ENCODE measurements at places on chromosomes 16 and 17. TPM values are rescaled to one million over a fixed set of nuclear protein-coding genes. Genes with fewer than 3 reads are reported as not detected.

DNA sequence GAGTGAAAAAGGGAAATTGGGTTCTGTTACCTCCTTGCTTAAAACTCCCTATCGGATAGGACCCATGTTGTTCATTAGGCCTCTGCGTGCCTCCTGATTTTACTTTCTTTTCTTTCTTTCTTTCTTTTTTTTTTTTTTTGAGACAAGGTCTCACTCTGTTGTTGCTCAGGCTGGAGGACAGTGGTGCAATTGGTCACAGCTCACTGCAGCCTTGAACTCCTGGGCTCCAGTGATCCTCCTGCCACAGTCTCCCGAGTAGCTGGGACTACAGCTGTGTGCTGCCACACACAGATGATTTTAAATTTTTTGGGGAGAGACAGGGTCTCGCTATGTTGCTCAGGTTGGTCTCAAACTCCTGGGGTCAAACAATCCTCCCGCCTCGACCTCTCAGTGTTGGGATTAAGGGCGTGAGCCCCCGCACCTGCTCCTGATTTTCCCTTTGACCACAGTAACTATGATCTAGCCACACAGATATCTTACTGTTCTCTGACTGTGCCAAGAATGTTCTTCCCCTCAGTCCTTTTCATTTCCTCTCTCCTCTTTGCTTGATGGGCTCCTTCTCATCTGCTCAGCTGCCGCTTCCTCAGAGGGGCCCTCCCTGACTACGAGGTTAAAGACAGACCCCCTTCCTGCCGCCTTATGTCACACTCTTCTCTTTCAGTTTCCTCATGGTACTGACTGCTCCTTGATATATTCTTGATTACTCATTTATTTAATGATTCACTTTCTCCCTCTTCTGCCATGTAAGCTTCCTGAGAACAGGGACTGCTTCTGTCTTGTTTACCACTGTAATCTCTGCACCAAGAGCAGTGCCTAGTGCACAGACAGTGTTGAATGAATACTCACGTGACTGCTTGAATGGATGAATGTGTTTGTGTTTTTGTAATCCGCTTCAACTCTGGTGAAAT, 44.3 kb downstream of the LCMT1 start:
- no peak for DNase-seq

DNA sequence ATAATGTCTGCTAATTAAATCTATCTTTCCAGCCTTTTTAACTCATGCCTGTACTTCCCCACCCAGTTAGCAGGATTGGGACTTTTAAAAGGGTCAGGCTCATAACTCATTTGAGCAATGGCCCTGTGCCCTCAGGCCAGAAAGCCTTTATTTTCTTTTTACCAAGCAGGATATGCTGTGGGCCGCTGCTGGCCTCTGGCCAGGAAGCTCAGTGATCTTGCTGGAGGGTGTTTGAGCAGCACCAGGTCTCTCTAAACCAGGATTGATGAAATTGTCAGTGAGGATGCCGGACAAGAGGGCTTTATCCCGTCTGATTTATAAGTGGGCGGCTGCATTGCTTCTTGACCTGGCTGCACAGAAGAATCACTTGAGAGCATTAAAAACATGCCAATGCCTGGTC, 187.8 kb downstream of the RAB11FIP4 start:
- no peak for DNase-seq

DNA sequence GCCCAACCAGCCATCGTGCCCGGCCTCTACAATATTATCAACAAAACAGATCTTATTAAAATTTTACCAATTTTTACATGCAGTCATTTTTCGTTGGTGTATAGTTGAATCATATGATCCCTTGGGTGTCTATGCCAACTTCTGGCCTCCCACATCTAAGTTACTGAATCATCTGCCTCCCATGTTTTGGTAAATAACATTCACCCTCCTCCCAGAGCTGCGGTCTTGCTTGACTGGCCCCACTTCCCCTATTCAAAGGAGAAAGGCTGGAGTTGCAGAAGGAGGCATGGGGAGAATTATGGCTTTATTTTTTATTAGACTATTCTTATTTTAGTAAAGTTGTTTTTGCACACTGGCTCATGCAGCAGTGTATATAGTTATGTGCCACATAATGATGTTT, 18.5 kb upstream of the CCL23 start:
- no peak for DNase-seq

Gene CLEC10A
- 5.0 TPM for total RNA-seq

Gene SOX15
- 0.91 TPM for total RNA-seq

- no peak for DNase-seq
Observed at GRCh38 chr17:29914819-29915537, 15.1 kb downstream of the SSH2 start.

DNA sequence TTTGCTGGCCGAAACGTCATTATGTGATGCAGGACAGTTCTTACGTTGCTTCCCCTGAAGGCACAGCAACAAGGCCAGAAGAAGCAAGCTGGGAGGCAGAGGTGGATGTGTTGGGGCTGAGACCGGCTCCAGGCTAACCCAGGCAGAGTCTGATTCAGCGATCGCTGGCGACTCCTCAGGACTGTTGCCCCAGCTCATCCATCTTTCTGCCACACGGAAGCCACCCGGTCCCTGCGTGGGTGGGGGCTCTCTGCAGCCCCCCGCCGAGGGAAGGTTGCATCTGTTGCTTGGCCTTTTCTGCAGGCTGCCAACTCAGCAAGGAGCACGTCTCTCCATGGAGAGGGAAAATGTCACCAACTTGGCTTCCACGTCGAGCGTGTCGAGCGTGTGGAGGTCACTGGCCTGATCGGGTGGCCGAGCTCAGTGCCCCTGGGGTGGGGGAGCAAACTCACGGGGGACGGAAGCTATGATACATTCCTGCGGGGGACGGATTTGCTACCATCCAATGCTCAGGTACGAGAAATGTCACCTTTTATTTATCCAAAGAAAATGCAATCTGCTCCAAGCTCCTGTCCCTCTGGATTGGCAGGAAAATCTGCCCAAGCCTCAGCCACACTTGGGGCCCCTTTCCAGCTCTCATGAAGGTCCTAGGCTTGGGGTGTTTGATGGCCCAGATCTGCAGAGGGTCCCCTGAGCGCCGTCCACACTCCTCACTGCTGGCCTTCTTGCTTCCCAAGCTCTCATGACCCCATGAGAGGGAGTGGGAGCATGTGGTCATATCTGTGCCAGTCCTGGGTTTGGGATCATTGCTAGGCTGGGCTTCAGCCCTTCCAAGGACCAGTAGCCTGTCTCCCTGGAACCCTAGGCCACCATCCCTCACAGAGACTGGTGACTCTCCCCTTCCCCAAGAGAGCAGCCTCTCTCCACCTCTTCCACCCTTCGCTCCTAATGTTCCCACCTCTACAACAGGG, 69.4 kb downstream of the RPH3AL start:
- DNase-seq = no peak

GRCh38 chr17:42629411-42630009, 20.0 kb downstream of the TUBG1 start:
- DNase-seq = no peak

Gene PDE6G
- total RNA-seq = not detected

Gene CDH3
- not detected for total RNA-seq

DNA sequence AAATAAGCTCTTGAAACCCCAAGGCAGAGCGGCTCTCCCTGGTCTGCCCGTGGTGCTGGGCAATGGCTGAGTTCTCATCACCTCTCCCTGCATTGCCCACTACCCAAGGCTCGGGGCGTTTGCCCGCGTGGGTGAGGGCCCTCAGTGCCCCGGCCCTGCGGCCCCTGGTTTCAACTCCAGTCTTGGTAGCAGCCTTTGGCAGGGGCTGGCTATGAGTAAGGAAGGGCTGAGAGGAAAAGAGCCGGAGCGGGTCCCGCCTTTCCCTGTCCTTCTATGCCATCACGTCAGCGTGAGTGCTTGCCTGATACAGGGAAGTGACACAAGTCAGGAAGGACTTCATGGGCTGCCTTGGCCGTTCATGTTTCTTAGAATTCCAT, 71.7 kb upstream of the CBX4 start:
- DNase-seq = no peak

DNA sequence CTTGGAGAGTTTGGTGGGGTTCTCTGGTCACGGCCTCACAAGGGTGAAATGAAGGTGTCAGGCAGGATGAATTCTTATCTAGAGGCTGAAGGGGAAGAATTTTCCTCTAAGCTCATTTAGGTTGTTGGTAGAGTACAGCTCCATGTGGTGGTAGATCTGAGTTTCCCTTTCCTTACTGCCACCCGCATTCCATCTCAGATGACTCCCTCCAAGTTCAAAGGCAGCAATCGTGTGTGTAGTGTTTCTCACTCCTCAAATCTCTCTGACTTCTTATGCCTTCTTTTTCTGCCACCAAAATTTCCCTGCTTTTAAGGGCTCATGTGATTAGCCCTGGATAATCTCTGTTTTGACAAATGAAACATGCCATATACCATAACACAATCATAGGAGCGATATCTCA, 135.5 kb upstream of the MYOCD start:
- no peak for DNase-seq

DNA sequence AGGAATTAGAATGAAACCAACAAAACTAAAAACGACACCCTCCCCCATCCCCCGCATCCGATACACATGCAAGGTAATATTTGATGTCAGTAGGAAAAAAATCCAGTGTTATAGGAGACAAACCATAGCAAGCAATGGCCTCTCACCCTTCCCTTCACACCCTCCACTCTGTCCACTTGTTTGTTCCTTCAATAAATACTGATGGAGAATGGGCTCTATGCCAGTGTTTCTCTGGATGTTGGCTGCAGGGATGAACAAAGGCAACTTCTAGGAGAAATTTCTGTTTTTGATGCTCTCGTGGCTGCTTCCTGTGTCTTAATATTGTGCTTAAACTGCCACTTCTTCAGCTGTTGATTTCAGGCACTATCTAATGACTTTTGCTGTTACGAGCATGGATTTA, 98.8 kb downstream of the WWOX start:
- no peak for DNase-seq

- DNase-seq = peak; percentile 54
Observed at GRCh38 chr16:2751577-2752034, 832 bp upstream of the SRRM2 start.

- no peak for DNase-seq
Observed at GRCh38 chr17:78793415-78793814, 11.3 kb upstream of the CYTH1 start.

- no peak for DNase-seq
Observed at GRCh38 chr16:12124742-12125141, 148.2 kb downstream of the SNX29 start.

DNA sequence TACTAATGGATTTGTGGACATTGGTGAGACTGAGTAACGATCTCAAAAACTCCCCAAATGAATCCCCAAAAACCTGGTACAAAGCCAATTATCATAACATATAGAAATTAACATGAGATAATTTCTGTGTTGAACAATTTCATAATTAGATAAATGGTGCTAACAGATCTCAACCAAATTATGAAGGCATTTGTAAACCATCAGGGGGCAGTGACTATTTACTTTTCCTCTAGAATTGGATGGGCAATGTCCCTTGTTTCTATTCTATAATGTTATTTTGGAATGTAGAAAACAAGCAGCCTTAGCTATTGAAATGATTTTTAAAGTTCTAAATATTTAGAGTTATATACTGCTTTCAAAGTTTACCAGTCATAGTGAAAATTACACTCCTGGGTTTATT, 57.8 kb downstream of the MYH10 start:
- DNase-seq = no peak

Gene PRR35
- not detected for total RNA-seq

DNA sequence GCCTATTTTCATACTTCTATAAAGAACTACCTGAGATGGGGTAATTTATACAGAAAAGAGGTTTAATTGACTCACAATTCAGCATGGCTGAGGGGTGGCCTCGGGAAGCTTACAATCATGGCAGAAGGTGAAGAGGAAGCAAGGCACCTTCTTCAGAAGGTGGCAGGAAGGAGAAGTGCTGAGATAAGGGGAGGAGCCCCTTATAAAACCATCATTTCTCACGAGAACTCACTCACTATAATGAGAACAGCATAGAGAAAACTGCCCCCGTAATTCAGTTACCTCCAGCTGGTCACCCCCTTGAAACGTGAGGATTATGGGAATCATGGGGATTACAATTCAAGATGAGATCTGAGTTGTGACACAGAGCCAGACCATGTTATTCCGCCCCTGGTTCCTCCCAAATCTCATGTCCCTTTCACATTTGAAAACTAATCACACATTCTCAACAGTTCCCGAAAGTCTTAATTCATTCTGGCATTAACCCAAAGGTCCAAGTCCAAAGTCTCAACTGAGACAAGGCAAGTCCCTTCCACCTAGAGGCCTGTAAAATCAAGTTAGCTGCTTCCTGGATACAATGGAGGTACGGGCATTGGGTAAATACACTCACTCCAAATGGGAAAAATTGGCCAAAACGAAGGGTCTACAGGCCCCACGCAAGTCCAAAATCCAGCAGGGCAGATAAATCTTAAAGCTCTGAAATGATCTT, 237.7 kb downstream of the CDH13 start:
- no peak for DNase-seq

Gene LAT
- 2.4 TPM for total RNA-seq

DNA sequence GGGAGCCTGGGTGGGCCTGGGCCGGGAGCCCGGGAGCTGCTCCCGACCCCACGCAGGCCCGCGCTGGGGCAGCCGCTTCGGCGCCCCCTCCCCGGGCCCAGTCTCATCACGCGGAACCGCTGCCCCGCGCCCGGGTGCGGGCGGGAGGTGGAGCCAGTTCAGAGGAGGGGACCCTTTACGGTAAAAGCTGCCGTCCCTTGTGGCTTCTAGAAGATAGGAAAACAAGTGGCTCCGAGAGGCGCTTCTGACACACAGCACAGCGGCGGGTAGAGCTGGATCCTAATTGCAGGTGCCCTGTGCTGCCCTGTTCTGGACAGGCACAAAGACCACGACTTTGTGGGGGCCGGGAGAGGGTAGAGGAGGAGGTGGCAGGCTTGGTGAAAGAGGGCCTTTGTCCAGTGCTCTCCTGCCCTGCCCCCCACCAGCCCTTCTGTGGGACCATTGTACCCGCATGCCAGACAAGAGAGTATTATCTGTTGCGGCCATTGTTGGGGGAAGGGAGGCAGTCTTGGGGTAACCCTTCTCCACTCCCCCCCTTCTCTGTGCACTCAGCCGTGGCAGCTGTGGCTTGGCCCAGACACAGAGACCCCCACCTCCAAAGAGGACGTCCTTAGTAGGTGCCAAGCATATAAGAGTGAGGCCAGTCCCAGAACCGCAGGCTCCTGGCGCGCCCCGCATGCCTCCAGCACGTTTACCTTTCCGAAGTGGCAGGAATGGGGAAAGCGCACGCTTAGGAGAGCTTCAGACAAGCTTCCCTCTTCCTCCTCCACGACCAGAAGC, 736 bp downstream of the CNP start:
- no peak for DNase-seq

- DNase-seq = no peak
Observed at GRCh38 chr16:67963662-67964321, 4.6 kb downstream of the SLC12A4 start.

GRCh38 chr16:85626191-85626981, 13.3 kb downstream of the GSE1 start:
- no peak for DNase-seq

DNA sequence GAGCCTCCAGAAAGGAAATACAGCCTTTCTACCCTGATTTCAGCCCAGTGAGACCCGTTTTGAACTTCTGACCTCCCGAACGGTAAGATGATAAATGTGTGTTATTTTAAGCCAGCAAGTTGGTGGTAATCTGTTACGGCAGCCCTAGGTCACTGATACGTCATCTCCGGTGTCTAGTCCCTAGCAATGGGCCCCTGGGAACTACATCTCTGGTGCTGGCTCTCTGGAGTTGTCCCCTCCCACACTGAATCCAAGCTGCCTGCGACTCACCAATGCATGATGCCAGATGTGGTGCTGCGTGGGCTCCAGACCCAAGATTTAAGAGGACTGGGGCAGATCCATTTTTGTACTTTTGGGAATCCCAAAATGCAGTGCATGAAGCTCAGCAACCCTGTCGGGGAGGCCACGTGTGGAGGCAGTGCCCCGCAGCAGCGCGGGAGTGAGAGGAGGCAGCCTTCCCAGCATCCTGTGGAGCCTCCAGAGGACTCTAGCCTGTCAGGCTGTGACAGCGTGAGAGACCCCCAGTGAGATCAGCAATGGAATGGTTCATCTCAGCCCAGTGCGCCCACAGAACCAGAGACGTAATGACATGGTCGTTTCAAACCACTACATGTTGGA, 43.6 kb upstream of the USP7 start:
- DNase-seq = no peak

Measured in Right ventricle myocardium superior (tissue), 1 donor.